ENCODE measurements at places on chromosomes 6 and 20.

GRCh38 chr6:12841619-12842018 lies 125.1 kb downstream of the PHACTR1 start:
- DNase-seq: no peak

- DNase-seq: no peak
These were observed 312.1 kb upstream of the DEFB112 start for GRCh38 chr6:50361641-50362331.

- DNase-seq: no peak
These were observed 129.2 kb downstream of the GMPR start for GRCh38 chr6:16367571-16367970.

DNA sequence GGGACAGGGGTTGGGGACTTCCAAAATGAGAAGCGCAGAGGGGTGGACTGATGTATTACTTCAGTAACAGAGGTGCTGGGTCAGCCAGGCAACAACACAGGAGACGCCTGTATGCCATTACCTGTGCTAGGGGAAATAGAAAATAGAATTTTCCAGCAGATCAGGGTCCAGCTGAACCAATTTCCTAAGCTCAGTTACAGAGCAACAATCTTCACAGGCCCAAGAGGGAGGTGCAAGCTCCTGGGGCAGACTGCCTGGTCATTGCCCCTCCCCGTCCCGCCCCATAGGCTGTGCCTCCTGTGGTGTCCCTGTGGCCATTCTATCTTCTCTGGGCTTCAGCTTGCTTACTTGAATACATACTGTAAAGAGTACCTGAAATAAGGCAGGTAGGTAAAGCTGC lies 3.7 kb downstream of the KCNK5 start:
- no peak for DNase-seq

- no peak for DNase-seq
These were observed 150.2 kb downstream of the KIF6 start for GRCh38 chr6:39574991-39575390.

GRCh38 chr20:31644701-31645100 lies 7.0 kb downstream of the COX4I2 start:
- no peak for DNase-seq

DNA sequence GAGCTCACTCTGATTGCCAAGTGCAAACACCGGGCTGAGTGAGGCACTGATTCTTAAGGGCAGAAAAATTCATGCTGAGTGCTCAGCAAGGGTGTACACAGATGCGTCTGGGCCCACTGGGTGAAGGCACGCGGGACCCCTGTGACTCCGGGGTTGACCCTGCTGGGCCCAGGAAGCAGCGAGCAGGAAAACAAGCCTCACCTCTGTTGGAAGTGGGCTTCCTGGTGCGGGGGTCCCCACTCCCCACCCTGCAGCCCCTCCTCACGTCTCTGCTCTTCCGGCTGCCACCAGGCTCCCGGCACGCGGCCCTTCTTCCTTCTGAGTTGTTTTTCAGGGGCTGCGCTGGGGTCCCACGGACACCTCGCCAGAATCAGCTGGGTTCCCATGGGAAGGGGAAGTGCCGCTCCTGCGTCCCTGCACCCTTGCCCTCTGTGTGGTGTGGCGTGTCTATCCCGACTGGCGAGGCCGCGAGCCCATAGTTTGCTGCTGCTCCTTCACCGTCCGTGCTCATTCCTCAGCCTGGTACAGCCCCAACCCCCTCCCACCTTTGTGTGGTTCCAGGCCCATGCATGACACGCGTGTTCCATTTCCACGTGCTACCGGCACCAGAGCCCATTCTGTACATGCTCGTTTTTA lies 80.6 kb upstream of the BHLHE23 start:
- no peak for DNase-seq

- no peak for DNase-seq
These were observed 209.6 kb downstream of the ERMARD start for GRCh38 chr6:169960886-169961611.

DNA sequence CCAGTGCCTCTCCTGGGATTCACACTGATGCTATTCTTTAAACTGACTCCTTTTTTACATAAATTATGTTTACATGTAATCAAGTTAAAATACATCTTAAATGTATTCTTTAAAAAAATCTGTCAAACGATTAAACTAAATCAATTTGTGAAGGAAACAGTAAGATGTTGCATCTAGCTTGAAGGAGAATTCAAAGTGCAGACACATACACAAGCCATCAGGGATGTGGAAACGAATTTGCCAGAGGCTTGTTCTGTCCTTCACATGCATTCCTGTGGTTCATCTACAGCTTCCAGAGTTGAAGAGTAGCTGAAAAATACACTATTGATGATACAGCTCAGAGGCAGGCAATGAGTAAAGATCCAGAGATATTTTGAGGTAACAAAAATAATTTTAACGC lies 7.3 kb upstream of the BPIFB3 start:
- DNase-seq: no peak

DNA sequence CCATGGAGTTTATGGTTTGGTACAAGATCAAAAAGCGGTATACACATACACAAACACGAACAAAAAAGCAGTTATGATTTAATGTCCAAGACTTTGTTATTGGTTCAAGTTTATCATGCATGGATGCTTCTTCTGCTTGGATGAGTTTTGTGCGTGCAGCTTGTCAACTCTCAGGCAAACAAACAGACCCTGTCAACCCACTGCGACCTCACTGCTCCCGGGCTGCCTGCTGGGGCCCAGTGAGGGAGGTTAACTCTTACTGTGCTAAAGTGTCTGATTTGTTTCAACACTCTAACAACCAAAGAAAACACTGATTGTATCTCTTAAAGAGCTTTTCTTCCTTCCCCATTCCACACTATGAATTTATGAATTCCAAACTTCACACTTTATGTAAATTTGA lies 26.8 kb upstream of the DDR1 start:
- DNase-seq: no peak

DNA sequence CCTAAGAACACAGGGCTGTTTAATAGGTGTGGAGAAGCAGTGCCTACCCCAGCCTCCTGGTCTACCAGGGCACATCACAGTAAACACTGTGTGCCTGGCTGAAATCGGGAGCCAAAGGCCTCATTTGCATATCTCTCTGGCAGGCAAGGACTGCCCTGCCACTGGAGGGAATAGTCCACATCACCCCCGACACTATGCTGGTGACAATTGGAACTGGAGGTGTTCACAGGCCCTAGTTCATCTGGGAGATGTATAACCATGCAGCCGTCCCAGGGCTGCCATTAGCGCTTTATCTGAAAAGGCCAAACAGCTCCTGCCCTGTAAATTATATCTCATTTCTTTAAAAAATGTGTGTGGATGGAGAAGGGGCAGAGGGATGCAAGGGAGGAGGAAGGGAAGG lies 150.3 kb downstream of the LINC00237 start:
- no peak for DNase-seq

- no peak for DNase-seq
These were observed 6.1 kb upstream of the HSPA1B start for GRCh38 chr6:31821301-31822035.

GRCh38 chr6:133983099-133983939 lies 30.3 kb downstream of the TBPL1 start:
- DNase-seq: no peak

DNA sequence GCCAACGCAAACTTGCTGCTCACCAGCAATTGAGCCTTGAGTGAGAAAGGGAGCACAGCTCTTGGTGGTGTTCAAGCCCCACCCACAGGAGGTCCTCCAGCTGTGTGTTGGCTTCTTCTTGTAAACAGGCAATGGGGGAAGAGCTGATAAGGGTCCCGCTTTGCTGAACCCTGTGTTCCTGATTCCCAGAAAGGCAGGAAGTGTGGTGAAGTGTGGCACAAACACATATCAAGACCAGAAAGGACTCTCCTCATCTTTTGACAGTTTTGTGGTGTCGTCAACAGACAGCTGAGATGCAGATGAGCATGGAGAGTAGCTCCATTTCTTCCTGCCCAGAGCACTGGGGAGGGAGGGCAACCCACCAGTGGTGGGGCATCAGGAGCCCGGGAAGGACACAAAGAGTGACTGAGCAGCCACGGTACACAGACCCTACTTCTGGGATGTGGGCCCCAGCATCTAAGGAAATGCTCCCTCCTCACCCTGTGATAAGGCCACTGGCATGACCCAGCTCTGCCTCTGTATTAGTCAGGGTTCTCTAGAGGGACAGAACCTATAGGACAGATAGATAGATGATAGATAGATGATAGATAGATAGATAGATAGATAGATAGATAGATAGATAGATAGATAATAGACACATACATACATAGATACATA lies 188.9 kb upstream of the TAB2 start:
- DNase-seq: no peak

DNA sequence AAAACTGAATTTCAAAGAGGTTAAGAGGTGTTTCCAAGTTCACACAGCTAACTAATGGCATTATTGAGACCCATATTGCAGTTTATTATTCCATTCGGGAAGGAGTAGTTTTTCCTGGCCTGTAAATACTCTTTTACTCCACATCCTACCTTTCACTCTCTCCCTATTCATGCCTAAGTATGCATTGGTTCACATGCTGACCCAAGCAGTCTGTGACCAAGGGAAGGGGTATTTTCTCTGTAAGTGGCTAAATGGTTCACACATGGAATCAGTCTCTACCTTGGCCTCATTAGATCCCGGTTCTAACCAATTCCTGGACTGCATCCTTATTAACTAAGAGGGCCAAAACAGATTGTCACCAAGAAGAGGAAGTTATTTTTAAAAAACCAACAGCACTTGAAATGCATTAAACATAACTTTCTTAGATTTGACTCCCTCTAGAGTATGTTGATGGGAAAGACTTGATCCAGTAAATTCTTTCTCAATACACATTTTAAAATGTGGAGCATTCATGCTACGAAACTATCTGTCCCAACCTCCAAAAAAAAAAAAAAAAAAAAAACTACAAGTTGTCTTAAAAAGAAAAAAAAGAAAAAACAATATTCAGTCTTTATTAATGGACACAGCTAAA lies 17.8 kb upstream of the RSPO3 start:
- DNase-seq: no peak

GRCh38 chr20:16209951-16210361 lies 363.3 kb downstream of the KIF16B start:
- no peak for DNase-seq

GRCh38 chr6:12890171-12890790 lies 173.7 kb downstream of the PHACTR1 start:
- DNase-seq: no peak

- DNase-seq: no peak
These were observed 31.0 kb upstream of the ULBP3 start for GRCh38 chr6:150099953-150100352.

DNA sequence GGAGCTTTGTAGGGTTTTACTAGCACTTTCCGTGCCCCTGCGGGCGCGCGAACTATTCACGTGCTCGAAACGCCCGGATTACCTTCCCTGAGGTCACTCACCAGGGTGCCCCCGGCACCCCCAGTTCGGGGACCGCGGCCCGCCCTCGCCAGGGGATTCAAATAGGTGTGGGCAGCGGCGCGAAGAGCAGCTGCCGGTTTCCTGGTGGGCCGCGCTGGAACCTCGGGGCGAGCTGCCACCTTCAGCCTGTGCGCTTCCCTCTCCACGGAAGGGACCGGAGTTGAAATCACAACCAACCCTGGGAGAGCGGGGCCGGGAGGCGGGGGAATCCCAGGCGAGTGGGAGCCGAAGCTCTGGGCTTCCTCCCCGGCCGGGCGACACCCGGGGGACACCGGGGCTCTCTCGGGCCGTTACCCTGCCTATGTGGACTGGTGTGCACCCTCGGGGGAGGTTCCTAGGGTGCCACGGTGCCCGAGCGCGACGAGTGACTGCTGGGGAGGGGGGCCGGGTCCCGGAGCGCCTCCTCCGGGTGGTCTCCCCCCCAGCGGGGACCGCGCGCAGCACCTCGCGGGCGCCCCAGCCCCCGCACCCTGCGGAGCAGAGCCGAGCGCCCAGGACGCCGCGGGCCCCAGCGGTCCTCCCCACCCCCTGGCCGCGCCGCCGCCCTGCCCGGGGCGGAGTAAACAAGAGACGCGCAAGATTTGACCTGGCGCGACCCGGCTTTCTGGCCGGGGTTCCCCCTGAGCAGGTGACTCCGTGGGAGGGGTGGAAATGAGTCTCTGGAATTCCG lies 2.1 kb upstream of the HIVEP2 start:
- peak; percentile 83 for DNase-seq

- no peak for DNase-seq
These were observed 20.8 kb upstream of the TNFAIP3 start for GRCh38 chr6:137846274-137846673.

DNA sequence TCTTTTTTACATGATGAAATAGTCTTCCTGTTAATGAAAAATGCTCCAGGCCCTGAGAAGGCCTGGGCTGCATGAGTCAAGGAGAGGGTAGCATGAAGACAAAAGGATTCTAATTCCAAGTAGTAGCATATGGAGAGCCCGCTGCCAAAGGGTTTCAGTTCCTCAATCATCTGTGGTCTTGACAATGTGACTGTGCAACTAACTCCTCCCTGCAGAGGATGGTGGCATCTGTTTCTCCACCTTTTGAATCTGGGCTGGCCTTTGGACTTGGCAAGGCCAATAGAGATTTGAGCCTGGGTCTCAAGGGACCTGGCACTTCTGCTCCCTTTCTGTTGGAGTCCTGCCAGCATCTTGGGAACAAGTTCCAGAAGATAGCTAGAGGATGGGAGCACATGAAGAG lies 35.1 kb upstream of the ANKEF1 start:
- no peak for DNase-seq

GRCh38 chr6:165118736-165119135 lies 190.7 kb downstream of the C6orf118 start:
- no peak for DNase-seq

DNA sequence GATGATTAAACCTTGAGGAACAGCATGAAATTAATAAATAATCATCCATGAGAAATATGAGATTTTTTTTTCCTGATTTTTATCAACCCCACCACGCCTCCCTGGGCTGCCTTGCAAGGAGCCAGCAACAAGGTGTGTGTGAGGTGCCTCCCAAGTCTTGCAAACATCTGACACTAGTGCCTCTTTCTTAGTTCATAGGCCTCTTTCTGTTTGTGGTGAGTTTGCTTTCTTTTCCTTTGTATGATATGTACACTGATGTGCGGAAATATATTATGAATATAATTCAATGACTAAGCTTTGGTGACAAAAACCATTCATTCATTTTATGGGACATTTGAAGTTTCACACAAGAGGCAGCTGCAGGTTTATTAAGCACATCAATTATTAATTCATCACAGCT lies 63.2 kb upstream of the SYNDIG1 start:
- DNase-seq: no peak
